Fibroblast of skin of back (primary cell): ENCODE measurements at places on chromosomes 12 and 14.

GRCh38 chr12:24229031-24229700 lies 279.7 kb upstream of the SOX5 start:
- DNase-seq: no peak

- DNase-seq: peak; percentile 35
Measured at GRCh38 chr14:55814873-55815272, 234.9 kb downstream of the KTN1 start.

GRCh38 chr14:65333943-65334687 lies 78.4 kb upstream of the FUT8 start:
- peak; percentile 88 for DNase-seq

DNA sequence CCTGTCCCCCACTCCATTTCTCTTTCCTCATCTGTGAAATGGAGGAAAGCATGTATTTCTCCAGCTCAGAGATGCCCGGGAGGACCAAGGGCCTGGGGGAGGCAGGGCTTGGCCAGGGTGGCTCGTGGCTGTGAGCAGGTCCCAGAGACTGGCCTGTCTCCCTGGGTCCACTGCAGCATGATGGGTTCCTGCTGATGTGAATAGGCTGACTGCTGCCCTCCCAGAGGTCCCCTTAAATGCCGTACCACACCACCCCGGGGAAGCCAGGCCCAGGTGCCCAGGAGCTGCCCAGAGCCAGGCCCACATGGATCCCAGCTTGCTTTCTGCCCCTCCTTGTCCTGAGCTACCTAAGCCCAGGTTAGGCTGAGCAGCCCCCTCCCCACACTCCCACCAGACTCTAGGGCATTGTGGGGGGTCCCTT lies 158.2 kb upstream of the C14orf180 start:
- DNase-seq: no peak

DNA sequence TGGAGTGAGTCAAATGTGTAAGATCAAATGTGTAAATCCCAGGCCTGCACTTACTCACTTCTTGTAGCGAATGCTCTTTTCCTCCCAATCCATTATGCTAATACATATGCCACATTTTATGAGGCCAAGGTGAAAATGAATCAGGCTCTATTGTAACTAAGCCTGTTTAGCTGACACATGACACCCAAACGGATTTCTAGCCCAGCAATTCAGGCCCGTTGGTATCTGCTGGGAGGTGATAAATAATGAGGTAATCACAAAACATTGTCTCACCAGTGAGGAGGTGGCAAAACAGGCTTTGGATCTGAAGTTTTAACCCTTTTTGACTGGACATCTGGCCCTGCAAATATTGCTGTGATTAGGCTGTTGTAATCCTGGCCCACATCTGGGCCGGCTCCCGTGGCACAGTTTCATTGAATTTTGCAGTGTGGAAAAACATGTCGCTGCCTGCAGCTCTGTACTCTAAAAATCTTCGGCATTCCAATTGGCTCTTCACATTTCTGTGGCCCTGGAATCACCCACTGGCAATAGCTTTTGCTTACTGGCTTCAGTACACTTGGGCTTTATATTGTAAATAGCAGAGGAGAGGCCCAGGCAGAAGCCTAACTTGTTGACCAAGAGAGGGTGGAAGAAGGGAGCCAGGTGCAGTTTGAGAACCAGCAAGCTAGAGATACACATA lies 106.1 kb downstream of the PAX9 start:
- no peak for DNase-seq

DNA sequence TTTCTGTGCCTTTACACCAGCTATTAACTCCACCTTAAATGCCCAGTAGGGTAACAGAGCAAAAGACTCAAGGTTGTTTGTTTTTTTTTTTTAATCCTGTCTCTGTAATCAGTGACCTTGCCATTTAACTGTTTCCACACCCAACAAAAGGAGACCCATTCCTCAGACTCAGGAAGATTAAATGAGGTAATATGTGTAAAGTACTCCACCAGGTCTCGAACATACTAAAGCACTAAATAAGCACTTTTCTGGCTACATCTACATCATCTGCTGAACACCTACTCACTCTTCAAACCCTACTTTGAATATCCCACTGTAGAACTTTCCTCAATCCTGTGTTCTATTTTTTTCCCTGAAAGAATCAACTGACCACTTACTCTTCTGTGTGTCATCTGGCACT lies 4.1 kb downstream of the SLC2A13 start:
- no peak for DNase-seq

DNA sequence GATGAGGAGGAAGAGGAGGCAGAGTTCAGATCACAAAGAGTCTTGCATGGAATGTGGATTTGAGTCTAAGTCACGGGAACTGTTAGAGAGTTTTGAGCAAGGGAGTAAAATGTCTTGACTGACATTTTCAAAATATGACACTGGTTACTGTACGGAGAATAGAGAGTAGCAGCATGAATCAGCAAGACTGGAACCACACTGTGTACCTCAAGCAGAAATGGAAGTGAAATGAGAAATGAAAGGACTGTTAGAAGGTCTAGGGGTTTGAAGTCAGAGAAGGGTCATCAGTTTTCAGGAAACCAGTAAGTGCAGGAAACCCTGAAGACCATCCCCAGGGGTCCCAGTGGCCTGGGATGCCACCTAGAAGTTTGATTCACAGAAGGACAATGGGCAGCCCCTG lies 236.3 kb downstream of the GALC start:
- DNase-seq: no peak

DNA sequence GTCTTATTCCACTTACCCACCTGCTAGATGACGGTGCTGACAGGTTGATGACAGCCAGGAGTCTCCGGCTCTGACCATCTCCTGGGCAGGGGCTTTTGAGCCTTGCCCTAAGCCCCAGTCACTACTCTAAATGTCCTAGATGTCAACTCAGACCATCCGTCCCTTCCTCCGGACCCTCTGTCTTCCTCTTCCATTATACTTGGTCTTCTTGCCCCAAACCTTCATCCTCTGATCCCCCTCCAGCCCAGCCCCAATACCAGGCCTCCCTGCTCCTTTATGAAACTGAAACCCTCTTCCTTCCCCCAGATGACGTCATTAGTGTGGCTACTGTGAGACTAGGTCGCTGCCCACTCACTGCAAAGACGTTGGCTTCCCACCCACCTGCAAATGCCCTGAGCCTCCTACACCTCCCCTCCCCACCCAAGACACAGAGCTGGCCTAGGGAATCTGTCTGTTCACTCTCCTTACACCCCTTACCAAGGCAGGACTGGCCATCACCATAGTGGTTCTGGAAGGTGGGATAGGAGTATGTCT lies 10.1 kb downstream of the KRT71 start:
- no peak for DNase-seq

GRCh38 chr12:128111951-128112350 lies 155.0 kb upstream of the TMEM132C start:
- no peak for DNase-seq

DNA sequence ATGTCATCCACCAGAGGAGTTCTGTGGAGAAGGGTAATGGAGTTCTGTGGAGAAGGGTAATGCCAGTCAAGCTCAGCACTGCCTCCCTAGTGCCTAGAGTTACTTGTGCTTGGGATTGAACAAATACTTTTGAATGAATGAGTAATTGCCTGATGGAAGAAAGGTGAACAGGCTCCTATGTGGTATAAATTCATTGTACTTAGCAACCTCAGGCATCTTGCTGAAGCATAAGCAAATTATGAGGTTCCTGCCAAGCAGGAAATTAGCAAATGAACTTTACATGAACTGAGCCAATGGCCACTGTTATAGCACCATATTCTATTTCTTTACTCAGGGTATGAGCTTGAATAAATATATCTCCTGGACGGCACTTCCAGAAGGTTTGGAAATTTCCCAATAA lies 1047.2 kb downstream of the SLC6A15 start:
- no peak for DNase-seq

DNA sequence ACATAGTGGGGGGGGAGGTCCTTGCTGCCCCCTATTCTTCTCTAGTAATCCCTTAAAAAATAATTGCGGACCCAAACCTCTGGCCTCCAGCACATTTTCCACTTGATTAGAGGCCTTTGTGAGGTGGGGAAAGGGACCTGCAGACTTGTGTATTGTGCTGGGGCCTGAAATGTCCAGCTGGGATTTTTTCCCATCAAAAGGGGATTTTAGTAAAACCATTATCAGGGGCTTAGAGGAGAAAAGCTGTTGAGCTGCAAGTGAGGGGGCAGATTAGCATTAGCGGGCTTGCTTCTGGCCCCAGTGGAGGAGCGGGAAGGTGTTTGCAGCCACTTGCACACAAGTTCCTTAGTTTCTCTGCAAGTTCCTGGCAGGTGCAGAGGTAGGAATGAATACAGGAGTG lies 13.9 kb downstream of the FBXL14 start:
- no peak for DNase-seq

GRCh38 chr14:56963381-56963780 lies 153.1 kb upstream of the OTX2 start:
- no peak for DNase-seq

DNA sequence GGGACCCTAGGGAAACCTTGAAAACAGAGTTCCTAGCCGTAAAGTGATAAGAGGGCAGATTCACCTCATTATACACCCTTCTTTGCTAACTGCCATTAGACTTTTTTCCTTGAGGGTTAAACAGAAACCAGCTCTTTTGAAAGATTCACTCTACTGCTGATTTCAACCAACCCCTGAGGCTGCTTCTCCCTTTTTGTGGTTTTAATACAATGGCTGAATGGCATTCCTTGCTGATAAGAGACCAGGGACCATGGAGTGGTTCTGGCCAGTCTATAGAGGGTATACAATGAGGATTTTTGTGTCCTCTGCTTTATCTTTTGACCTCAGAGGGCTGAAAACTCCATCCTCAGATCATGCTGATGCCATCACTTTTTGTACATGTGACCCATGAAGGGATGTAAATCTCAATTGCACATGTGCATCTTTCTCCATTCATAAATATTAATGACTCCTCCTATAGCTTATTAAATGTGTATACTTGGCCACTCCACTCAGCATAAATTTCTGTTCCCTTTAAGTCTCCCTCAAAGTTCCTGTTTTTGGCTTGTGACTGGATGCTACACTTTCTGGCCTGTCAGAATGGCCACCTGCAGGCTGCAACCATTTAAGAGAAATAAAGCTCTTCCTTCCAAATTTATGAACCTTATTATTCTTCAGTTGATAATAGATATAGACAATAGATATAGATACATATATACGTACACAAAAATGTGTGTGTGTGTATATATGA lies 233.8 kb upstream of the SEL1L start:
- DNase-seq: no peak
